ENCODE measurements at places on chromosomes 6 and 20. TPM values are rescaled to one million over a fixed set of nuclear protein-coding genes. Genes with fewer than 3 reads are reported as not detected.

Gene NRSN1
- total RNA-seq: not detected

Gene ZNF322
- 23.2 TPM for total RNA-seq

Gene TUBB1
- total RNA-seq: not detected

Gene TMC2
- not detected for total RNA-seq

All from Daoy (cell line).